ENCODE measurements at places on chromosomes 5 and 9.

- no peak for DNase-seq
These were observed 105.4 kb downstream of the LPAR1 start for GRCh38 chr9:110932863-110933262.

GRCh38 chr9:121721058-121721350 is 69.6 kb downstream of the DAB2IP start:
- no peak for DNase-seq

- DNase-seq = no peak
These were observed 87.0 kb upstream of the TNC start for GRCh38 chr9:115204904-115205453.

GRCh38 chr5:35442885-35443639 is 174.6 kb upstream of the SPEF2 start:
- no peak for DNase-seq

GRCh38 chr9:96038271-96038670 is 162.8 kb downstream of the ERCC6L2 start:
- no peak for DNase-seq

DNA sequence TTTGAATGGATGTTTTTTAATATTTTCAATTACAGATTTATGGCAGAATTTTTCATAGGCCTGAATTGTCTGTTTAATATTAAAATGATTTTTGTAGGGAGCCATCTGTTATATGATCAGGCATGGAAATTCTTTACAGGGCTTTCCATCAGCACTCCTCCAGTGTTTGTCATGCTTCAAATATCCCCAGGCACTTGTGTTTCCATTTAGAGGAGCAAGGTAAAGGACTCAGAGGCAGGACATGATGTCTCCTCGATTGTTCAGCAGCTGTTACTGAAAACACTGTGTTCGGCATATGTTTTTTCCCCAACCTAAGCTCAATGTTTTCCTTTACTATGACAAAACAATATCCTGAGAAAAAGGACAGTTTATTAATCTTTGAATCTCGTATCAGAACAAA is 172.3 kb upstream of the RFX3 start:
- no peak for DNase-seq

DNA sequence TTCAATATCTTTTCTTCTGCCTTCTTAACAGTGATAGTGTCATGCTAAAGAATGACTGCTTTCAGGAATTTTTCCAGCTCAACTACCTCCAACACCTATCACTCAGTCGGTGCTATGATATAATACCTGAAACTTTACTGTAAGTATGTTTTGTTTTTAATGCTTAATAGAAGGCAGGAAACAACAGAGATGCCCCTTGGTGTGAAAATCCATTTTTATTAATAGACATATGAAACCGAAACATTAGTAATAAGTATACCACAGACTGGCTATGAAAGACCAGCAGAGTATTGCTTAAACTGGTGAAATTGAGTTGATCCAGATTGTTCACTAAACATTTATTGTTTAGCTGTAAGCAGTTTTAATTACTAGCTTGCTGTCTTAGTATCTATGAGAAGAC is 25.2 kb downstream of the SKP2 start:
- DNase-seq = no peak

DNA sequence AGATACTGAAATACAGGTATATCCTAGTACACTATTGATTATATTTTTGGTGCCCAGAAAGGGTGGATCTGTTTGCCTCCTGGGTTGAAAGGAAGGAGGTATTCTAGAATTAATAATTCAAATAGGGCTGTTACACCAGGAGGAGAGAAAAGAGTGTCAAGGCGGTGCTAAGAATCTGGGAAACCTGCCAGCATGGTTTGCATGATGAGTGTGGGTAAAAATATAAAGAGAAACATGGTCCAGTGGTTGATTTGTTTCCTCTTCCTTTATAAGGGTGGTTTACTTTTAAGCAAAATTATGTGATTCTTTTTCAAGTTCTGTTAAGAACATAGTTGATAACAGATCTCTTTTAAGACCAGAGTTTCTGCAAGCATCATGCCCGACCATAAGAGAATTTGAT is 69.4 kb upstream of the NFIB start:
- DNase-seq = no peak
